Esophagus squamous epithelium (tissue), 5 donors: ENCODE measurements at places on chromosomes 11 and 22.

- DNase-seq: no peak
Observed at GRCh38 chr11:100442017-100442416, 245.1 kb upstream of the ARHGAP42 start.

DNA sequence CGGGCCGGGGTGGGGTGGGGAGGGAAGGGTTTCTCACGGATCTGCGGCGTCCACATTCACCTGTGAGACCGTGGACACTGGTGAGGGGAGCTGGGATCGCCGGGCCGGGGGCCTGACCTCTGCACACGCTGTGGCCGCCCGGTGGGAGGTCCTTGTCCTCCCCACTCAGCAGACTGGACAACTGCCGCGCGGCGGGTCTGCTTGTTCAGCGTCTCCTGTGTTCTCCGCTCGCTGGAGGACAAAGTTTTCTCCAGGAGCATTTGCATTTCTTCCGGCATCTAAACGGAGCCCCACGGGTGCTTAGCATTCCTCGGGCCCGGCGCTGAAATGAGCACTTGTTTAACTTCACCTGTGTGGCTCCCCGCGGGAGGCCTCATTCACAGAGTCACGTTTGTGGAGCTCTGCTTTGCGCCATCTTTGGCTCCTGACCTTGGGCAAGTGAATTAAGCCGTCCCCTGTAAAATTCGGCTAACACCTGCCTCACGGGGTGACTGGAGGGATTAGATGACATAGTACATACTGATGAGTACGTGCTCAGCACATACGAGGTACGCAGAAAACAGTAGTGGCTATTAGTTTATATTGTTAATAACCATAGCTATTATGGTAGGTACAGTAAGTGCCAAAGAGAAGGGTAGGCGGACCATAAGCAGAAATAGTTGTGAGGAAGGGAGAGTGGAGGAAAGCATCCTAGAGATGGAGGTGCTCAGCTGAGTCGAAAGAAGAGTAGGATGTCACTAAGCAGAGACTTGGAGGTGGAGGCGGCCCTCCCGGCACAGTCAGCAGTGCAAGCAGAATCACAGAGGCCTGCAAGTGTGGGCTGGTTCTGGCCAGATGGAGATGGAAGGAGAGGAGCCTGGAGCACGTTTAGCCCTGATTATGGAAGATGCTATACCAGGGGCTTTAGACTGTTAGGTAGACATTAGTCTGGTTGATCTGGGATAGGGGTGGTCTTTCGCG lies 885 bp downstream of the TRMU start:
- DNase-seq: no peak

DNA sequence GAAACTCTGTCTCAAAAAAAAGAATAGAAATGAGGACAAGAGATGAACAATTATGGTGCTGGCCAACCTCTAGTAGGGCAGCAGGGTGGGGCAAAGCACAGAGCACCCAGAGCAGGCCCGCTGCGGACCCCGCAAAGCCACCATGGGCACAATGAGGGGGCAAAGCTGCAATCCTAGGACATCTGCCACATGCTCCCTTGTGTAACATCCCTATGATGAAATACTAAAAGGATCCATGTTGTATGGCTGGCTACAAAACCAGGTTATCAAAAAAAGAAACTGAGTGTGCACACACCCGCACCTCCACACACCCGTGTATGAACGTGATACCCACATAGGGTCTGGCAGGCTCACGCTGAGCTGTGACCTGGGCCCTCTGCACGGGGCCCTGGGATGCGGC lies 7.4 kb downstream of the ATP5MGL start:
- DNase-seq: no peak

- no peak for DNase-seq
Observed at GRCh38 chr11:31641477-31642062, 132.0 kb downstream of the ELP4 start.

DNA sequence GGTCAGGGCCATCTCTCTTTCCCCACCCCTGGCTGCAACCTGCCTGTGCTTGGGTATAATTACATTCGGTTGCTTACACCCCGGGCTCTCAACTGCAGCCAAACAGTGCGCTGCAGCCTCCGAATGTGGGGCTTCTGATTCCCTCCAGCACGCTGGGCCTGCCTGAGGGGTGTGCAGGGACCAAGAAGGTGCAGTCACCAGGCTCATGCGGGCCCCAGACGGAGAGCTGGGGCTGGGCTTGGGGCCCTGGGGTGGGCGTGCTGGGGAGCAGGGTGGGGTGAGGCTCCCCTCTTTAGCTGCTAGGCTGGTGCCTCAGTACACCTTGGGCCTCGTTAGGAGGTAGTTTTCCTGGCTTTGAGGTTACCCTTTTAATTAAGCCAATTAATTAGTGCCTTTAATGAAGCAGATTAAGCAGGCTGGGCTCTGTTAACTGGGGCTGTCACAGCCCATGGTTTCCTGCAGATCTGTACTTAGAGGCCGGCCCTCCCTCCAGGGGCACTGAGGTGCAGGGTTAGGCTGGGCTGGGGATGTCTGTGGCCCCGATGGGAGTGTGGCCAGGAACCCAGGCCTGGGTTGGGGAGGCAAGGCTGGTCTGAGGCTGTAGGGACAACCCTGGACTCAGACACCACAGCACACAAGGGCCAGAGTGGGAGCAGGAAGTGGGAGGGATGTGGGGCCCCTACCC lies 17.3 kb downstream of the FLRT1 start:
- no peak for DNase-seq

GRCh38 chr11:14119357-14119756 lies 156.8 kb downstream of the SPON1 start:
- DNase-seq: no peak

GRCh38 chr11:73219396-73220285 lies 1.6 kb downstream of the P2RY2 start:
- DNase-seq: no peak

GRCh38 chr11:29432719-29433325 lies 584.0 kb downstream of the KCNA4 start:
- DNase-seq: no peak
